ENCODE measurements at places on chromosomes 12 and 14. TPM values are rescaled to one million over a fixed set of nuclear protein-coding genes. Genes with fewer than 3 reads are reported as not detected.

DNA sequence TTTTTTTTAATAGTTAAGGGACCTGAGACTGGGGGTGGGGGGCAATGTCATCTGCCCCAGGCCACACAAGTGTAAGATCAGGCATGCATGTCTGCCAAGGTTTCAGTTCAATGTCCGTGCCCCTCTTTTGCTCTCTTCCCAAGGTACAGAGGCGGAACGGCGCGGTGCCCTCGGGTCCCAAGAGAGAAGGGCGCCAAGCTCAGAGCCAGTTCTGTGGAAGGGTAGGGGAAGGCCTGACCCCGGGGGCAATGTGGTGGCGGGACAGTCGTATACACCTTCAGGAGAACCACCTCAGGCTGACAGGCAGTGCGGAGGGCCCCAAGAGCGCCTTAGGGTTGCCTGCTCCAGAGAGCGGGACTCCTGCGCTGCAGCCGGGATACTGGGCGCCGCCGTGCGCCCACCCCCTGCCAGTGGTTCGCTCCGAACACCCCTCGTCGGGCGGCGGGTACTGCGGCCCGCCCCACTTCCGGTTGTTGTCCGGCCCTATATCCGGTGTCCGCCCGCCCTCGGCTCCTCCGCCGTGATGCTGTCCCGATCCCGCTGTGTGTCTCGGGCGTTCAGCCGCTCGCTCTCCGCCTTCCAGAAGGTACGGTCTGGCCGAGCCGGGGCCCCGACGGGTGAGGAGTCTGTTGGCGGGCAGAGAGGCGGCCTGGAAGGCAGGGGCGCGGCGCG is at the start of gene DLST:
TSS of gene DLST (plus strand) at position 486 of the 672 bp plus-strand sequence. CDS start at position 524, 38 bp downstream.
- H3K4me1 ChIP-seq: peaks cover 43% of the 10 kb centered on the region
- DNase-seq: peak; percentile 93
- H3K36me3 ChIP-seq: peaks cover 7% of the 10 kb centered on the region
- H3K27ac ChIP-seq: peak within 1 kb of the TSS; percentile 99
- no peaks in the 10 kb centered on the region for H3K27me3 ChIP-seq

- H3K36me3 ChIP-seq: peaks cover 19% of the 10 kb centered on the region
- H3K27ac ChIP-seq: no peak overlapping the region
- H3K27me3 ChIP-seq: no peaks in the 10 kb centered on the region
Measured at GRCh38 chr12:120131116-120131515, 14.6 kb upstream of the RAB35 start.

GRCh38 chr12:42582050-42582449 is 7.5 kb downstream of the PRICKLE1 start:
- no peak for DNase-seq
- H3K4me1 ChIP-seq: peaks cover 42% of the 10 kb centered on the region
- no peak overlapping the region for H3K4me3 ChIP-seq
- H3K27me3 ChIP-seq: peaks cover 3% of the 10 kb centered on the region

DNA sequence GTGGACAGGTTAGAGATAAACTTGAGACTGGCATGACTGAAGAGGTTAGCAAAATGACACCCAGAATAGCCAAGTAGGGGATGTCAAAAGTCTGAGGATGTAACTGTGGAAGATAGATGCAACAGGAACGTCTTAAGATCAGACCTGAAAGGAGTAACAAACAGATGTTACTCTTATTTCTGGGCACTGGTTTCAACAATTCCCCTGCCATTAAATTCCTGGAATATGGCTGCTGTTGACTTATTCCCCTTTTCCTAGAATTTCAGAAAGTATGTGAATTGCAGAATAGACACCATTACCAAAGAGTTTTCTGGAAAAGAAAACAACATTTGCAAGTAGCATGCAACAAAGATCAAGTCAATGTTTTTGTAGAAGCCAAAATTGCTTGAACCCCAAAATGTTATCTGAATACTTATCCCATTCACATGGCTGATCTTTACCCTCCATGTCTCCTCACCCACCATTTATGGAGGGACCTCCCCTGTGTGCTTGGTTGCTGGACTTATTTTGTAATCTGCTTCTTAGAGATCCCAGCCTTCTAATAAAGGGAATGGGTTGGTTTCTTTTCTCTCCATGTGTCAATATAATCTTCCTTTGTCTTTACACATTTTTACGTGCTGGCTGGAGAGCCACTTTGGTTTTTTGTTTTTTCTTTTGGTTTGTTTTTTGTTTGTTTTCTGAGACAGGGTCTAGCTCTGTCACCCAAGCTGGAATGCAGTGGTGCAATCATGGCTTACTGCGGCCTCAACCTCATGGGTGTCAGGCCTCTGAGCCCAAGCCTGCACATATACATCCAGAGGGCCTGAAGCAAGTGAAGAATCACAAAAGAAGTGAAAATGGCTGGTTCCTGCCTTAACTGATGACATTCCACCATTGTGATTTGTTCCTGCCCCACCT is 57.0 kb downstream of the BBS10 start:
- no peaks in the 10 kb centered on the region for H3K4me1 ChIP-seq
- H3K36me3 ChIP-seq: no peaks in the 10 kb centered on the region
- no peak for DNase-seq
- no peak overlapping the region for H3K4me3 ChIP-seq

The KRT81 gene
- total RNA-seq: 0.31 TPM

- peaks cover 5% of the 10 kb centered on the region for H3K4me1 ChIP-seq
- peaks cover 36% of the 10 kb centered on the region for H3K36me3 ChIP-seq
- DNase-seq: no peak
Measured at GRCh38 chr12:116969615-116970585, 59.1 kb downstream of the FBXW8 start.

DNA sequence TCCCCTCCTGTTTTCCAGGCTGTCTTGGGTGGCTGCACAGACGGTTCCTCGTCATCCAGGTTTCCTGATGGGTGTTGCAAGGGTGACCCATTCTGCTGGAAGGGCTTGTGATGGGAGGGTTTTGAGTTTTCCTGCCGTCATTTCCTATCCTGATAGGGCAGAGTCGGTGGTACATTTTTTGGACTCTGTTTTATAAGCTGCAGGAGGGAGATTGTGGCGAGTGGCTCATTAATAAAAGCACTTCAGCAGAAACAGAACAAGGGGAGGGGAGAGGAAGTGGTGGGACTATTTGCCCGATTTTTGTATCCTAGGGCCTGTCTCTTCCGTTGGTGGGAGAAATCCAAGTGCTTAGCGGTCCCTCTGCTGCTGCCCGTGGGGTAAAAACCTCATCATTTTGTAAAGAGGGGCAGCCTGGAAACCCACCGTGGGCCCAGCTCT is 40.0 kb downstream of the TSPAN9 start:
- H3K4me1 ChIP-seq: peaks cover 25% of the 10 kb centered on the region
- no peak overlapping the region for H3K4me3 ChIP-seq
- DNase-seq: no peak
- peaks cover 13% of the 10 kb centered on the region for H3K36me3 ChIP-seq

GRCh38 chr12:109899783-109900751 is at the start of gene TCHP:
TSS of gene TCHP (plus strand) at chr12:109900274. CDS start at chr12:109903027, 2,753 bp downstream.
- H3K27ac ChIP-seq: peak within 1 kb of the TSS; percentile 89
- H3K4me3 ChIP-seq: peak within 1 kb of the TSS; percentile 93
- H3K27me3 ChIP-seq: no peaks in the 10 kb centered on the region
- H3K4me1 ChIP-seq: peaks cover 17% of the 10 kb centered on the region

The SLC38A4 gene
- total RNA-seq: 14.4 TPM

DNA sequence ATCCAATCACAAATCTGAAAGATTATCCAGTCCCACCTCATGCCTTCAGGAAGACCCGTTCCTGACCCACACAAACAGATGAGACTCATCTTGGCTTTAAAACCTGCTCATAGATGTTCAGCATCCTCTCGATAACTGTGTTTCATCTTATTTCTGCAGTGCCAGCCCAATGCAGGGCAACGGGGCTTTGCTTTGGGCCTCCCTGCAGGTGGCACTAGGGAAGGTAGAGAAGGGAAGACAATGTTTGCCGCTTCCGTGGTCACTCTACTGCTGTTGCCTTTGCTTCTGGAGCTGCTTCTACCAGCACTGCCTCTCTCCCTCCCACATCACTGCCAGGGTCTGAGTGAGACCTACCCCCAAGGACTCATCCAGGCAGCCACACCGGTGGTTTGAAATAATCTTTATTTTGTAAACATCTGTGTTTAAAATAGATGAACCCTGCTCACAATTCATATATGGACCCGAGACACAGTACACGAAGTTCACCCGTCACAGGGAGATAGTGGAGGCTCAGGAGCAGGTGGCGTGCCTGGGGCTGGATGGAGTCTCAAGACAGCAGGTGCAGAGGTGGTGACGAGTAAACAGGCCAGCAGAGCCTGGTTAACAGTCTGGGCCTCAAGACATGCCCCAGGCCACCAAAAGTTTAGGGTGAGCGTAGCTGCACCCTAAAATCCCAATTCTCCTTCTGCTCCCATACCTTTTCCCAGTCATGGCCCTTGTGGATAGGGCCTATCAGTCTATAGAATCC is 3.1 kb upstream of the GPX2 start:
- H3K4me3 ChIP-seq: no peak overlapping the region
- H3K27me3 ChIP-seq: no peaks in the 10 kb centered on the region
- no peak for DNase-seq
- peaks cover 23% of the 10 kb centered on the region for H3K36me3 ChIP-seq

GRCh38 chr14:29926701-29927375 is 809 bp downstream of the PRKD1 start:
- peak overlapping the region; percentile 78 for H3K27ac ChIP-seq
- peaks cover 22% of the 10 kb centered on the region for H3K4me1 ChIP-seq
- H3K4me3 ChIP-seq: peak overlapping the region; percentile 97
- H3K27me3 ChIP-seq: peaks cover 22% of the 10 kb centered on the region
- DNase-seq: peak; percentile 76
- no peaks in the 10 kb centered on the region for H3K36me3 ChIP-seq

GRCh38 chr14:95025941-95026340 is 131.4 kb downstream of the DICER1 start:
- peaks cover 5% of the 10 kb centered on the region for H3K27me3 ChIP-seq
- no peak overlapping the region for H3K27ac ChIP-seq
- no peak for DNase-seq

DNA sequence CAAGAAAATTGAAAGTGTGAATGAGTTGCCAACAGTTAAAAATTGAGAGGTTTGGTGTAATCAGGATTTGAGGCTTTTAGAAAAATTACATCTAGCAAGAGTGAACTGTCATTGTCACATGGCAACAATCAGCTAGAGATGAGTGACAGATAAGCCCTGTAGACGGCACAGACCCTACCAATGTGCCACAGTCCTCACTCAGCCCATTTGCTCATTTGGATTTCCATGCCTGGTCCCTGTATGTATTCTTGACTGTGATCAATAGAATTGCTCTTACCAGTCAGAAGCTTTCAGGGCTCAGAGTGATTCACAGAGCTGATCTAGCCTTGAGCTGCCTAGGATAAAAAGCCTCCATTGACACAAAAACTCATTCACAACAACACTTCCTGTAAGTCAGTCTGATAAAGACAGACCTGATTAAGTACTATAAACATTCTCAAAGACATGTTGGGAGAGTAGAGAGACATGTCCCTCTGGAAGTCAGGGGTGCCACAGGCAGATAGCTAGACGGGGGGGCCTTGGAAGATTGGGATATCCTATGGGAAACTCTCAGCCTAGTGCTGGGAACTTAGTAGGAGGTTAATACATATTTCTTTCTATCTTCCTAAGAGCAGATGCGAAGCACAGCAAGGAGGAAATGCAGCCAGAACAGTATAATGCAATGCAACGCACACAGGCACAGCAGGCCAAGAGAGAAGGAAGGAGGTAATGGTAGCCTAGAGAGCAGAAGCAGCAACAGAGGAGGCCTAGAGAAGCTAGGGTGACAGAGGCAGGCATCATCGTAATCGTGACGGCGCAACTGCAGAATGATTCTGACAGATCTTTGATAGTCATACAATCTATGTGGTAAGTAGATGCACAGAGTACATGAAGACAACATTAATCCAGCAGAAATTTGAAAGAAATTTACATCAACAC is 2.0 kb upstream of the PELI2 start:
- peaks cover 27% of the 10 kb centered on the region for H3K4me1 ChIP-seq
- no peak for DNase-seq
- no peaks in the 10 kb centered on the region for H3K36me3 ChIP-seq
- peak overlapping the region; percentile 72 for H3K4me3 ChIP-seq
- peaks cover 18% of the 10 kb centered on the region for H3K27me3 ChIP-seq

The KRT78 gene
- 29.1 TPM for total RNA-seq

The ASCL1 gene
- total RNA-seq: 7.5 TPM

- H3K27ac ChIP-seq: no peak overlapping the region
- H3K36me3 ChIP-seq: no peaks in the 10 kb centered on the region
- H3K4me1 ChIP-seq: no peaks in the 10 kb centered on the region
- no peak for DNase-seq
Measured at GRCh38 chr12:71536279-71536938, 96.8 kb downstream of the LGR5 start.

DNA sequence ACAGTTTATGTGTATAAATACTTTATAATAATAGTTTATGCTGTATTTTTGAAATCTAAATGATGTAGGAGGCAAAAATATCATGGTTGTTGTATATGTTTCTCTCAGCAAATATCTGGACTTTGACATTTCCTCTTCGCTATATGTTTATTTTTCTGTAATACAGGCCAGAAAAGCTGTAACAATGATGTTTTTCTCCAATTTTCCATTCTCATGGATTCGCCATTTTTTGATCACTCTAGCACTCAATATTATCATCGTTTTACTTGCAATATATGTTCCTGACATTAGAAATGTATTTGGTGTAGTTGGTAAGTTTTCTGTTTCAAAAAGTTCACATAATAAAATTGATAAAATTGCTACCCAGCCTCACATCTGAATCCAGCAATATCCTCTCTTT is 70.6 kb downstream of the SLC38A6 start:
- H3K4me1 ChIP-seq: peaks cover 14% of the 10 kb centered on the region
- no peaks in the 10 kb centered on the region for H3K27me3 ChIP-seq
- no peak for DNase-seq
- peaks cover 20% of the 10 kb centered on the region for H3K36me3 ChIP-seq

DNA sequence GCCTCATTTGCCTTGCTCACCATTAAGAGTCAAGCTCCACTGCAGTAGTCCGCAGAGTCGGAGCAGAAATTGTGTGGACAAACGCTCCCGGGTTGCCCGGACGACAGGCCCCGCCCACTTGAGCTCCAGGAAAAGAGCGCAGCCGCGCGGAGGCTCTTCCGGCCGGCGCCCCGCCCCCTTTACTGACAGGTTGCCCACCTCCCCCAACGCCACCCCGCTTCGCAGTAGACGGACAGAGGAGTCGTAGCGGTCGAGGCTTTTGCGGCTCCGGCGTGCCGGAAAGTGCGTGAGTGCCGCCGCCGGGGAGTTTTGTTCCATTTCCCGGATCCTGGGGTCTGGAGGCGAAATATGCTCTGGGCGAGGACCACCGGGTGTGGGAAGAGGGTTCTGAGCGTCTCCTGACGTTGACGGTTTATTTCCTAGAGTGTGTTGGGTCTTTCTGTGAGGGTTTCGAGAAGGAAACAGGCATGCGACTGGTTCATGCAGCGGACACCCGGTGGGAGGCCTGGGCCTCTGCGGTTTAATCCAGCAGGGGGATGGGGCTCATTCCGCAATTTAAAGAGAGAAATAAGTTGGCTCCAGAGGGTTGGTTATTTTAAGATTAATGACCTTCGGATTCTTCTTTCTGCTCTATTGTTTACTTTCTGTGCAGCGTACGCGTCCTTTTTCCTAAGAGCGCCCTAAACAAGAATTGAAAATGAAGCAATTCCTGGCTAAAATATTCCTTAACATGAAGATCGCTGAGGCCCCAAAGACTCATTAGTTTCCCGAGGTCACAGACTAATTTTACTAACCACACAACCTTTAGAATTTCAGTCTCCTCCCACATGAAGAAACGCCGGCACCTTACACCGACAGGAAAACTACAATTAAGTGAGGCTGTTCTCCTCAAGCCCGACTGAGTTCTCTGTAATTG is at the start of the genes DNAI7 and ETFRF1:
TSS of gene DNAI7 (minus strand) at position 105 of the 916 bp plus-strand sequence. CDS start at position 23, 82 bp downstream.
TSS of gene ETFRF1 (plus strand) at position 182 of the 916 bp plus-strand sequence. CDS start 8,720 bp downstream, outside the sequence.
- H3K4me3 ChIP-seq: peak within 1 kb of the TSS; percentile 98
- H3K27me3 ChIP-seq: no peaks in the 10 kb centered on the region
- DNase-seq: peak; percentile 99
- peaks cover 9% of the 10 kb centered on the region for H3K36me3 ChIP-seq
- peaks cover 4% of the 10 kb centered on the region for H3K4me1 ChIP-seq
